Activated B cell treated with CpG ODN at 0.5 μM for 24 hours (primary cell): ENCODE measurements at places on chromosomes 6 and 20. TPM values are rescaled to one million over a fixed set of nuclear protein-coding genes. Genes with fewer than 3 reads are reported as not detected.

DNA sequence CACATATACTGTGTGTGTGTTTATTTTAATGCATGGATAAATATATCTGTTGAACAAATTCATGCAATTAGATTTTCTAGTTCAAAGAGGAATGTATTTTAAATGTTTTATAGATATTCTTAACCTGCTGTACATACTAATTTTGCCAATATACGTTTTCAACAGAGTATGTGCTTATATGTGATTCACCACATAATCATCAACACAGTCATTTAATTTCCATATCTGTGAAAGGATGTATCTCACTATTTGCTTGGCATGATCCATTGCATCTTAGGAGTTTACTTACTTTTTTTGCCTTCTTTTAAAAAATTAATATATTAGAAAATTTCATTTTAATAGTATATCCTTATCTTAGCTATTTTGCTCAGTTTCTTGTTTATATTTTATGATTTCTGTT, 902.3 kb upstream of the CITED2 start:
- no peaks in the 10 kb centered on the region for H3K27me3 ChIP-seq
- no peak for DNase-seq
- H3K27ac ChIP-seq, result no peak overlapping the region
- H3K4me1 ChIP-seq, result peaks cover 7% of the 10 kb centered on the region
- H3K36me3 ChIP-seq, result no peaks in the 10 kb centered on the region

DNA sequence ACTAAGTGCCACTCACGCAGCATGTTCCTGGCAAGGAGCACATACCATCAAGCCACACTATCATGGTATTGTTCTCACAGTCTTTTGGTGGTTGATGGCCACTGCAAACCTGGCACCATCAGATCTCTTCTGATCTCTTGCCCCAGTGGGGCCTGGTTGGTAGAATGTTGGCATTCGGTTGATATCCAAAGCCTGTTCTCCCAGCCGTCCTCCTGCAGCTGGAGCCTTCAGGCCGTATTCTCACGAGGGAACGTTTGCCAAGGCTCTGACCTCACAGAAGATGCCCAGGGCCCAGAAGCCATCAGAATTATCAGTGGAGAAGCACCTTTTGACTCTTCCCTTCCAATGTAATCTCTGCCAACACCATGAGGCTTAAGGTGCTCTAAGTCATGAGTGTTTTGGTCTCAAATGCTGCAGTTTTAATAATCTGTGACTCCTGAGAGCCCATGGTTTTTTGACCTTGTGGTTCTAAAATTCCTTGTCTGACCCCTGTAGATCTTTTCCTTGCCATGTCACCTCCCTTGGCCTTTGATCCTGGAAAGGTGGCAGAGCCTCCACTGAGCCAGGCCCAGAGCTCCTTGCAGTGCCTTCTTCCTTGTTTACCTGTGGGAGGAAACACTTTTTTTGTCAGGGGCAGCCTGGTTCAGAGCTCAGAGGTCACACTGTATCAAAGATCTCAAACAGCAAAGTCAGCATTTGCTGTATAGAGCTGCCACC, 27.8 kb downstream of the POFUT1 start:
- H3K4me1 ChIP-seq, result peaks cover 36% of the 10 kb centered on the region
- peaks cover 57% of the 10 kb centered on the region for H3K36me3 ChIP-seq

DNA sequence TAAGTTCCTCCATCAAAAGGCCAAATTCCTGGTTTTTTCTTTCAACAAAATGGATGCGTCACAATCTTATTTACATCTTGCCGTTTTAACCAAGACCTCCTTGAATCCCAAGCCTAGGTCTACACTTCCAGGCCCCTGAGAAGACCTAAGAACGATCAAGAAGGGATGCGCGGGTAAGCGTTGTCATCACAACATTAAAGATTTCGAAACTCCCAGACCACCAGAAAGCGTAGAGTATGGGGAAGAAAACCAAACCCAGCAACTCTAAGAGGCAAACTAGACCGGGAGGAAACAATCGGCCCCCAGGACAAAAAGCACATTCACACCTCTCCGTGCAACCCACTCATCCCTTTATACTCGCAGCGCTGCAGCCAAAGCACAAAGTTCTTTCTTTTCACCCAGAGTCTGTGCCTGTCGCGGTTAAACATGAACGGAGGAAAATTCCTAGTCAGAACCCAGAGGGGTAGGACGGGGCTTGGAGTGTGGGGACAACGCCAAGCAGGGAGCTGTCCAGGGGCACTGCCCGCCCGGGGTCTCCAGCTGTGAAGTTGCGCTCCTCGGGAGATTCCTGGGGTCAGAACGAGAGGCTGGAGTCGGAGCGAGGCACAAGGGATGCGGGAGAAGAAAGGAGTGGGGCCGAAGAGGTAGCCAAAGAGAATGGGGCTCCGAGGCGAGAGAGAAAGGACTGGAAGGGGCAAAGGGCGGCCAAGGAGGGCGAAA, 725 bp downstream of the OSER1 start:
- H3K36me3 ChIP-seq, result peaks cover 31% of the 10 kb centered on the region
- no peak for DNase-seq
- peak overlapping the region; percentile 98 for H3K4me3 ChIP-seq

DNA sequence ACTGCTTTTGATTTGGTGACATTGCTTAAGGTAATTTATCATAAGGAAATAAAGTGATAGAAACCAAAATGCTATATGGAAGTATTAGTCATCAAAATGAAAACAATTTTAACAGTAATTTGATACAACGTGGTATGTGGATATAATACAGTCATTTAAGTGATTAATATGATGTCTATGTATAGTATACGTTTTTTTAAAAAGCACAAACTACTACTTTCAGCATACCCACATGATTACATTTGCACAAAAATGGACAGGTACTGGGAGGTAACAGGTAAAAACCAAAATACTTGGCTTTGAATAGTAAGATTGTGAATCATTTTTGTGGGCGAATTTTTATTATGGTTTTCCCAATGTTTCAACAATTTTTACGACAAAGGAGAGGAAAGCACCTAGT, 97.6 kb downstream of the OGFRL1 start:
- no peak overlapping the region for H3K4me3 ChIP-seq
- H3K27me3 ChIP-seq, result peaks cover 4% of the 10 kb centered on the region
- no peaks in the 10 kb centered on the region for H3K36me3 ChIP-seq
- H3K27ac ChIP-seq, result no peak overlapping the region

- no peak overlapping the region for H3K27ac ChIP-seq
- no peak overlapping the region for H3K4me3 ChIP-seq
- no peaks in the 10 kb centered on the region for H3K27me3 ChIP-seq
- H3K4me1 ChIP-seq, result peaks cover 8% of the 10 kb centered on the region
- DNase-seq, result no peak
These were observed 197.3 kb downstream of the NRN1 start for GRCh38 chr6:5809450-5809849.

DNA sequence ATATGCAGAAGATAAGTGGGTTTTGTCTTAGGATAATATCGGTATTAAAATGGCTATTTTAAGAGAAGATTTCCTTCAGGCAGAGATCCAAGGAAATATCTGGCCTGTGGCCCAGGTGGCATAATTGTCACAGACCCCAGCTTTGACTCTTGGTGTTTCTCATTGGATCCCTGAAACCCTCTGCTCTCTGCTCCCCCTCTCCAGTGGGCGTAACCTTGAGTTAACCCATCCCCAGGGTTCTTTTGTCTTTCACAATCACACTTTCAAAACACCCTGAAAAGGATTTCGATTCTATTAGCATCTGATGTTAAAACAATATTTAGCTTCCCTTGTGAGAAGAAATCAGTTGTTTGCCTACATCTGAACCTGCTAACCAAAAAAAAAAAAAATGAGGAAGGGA, 7.2 kb downstream of the SSTR4 start:
- DNase-seq, result no peak
- no peaks in the 10 kb centered on the region for H3K36me3 ChIP-seq
- no peaks in the 10 kb centered on the region for H3K4me1 ChIP-seq

GRCh38 chr6:157278171-157278570, 45.1 kb downstream of the TMEM242 start:
- H3K4me3 ChIP-seq, result no peak overlapping the region
- H3K4me1 ChIP-seq, result peaks cover 8% of the 10 kb centered on the region
- H3K27ac ChIP-seq, result no peak overlapping the region
- H3K27me3 ChIP-seq, result no peaks in the 10 kb centered on the region
- no peak for DNase-seq
- no peaks in the 10 kb centered on the region for H3K36me3 ChIP-seq

DNA sequence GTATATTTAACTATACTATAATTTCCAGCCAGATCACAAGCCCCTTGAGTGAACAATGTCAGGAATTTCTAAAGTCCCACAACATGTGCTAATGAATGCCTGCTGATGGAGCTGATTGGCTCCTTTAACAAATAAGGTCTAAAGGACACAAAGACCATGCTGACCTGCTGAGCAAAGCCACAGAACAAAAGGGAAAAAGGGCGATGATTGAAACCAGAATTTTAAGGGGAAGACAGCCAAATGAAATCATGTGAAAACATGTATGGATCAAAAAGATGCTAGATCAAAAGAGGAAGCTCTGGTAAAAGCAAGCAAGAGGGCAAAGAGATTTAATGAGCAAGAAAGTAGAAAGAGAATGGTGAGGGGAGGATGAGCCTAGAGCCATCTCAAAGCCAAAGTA, 105.6 kb downstream of the DCDC2 start:
- peaks cover 3% of the 10 kb centered on the region for H3K27me3 ChIP-seq
- H3K27ac ChIP-seq, result no peak overlapping the region
- H3K36me3 ChIP-seq, result no peaks in the 10 kb centered on the region
- peaks cover 3% of the 10 kb centered on the region for H3K4me1 ChIP-seq

Gene CAGE1
- 0.07 and 0.20 TPM in 2 replicates for total RNA-seq
